ENCODE measurements at places on chromosomes 4 and X.

DNA sequence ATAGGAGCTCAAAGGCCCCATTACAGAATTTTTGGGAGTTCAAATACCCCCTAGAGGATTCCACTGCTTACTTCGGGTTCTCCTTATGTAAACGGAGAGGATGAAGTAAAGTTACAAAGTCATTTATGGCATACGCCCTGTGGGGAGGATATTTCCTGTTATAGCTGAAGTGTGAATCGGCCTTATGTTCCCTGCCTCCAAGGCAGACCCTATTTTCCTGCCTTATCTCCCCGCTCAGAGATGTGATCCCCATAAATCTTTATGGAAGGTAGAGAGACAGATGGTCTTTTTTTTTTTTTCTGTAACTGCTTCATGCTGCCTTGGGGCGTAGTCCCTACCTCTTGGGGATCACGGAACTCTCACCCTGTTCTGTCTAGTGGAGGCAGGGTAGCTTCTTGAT, 56.0 kb upstream of the DHX15 start:
- DNase-seq, result no peak

DNA sequence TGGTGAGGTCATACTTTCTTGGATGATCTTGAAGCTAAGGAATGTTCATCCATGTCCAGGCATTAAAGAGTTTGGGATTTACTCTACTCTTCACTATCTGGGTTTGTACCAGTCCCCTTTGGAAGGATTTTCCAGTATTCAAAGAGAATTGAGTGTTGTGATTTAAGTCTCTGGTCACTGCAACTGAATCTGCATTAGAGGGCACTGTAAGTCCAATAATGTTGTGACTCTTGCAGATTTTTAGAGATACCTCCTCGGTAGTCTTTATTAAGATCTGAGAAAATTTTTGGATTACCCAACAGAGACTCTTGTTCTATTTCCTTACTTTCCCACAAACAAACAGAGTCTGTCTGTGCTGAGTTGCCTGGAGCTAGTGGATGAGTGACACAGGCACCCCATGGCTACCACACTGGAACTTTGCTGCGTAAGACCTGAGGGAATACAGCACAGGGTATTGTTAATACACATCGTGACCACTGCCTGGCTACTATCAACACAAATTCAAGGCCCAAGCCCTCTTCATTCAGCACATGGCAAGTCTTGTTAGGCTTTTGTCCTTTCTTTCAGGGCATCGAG, 357.1 kb upstream of the KLHL4 start:
- no peak for DNase-seq

- DNase-seq, result no peak
These were observed 658.7 kb upstream of the EPHA5 start for GRCh38 chr4:66328803-66329574.

DNA sequence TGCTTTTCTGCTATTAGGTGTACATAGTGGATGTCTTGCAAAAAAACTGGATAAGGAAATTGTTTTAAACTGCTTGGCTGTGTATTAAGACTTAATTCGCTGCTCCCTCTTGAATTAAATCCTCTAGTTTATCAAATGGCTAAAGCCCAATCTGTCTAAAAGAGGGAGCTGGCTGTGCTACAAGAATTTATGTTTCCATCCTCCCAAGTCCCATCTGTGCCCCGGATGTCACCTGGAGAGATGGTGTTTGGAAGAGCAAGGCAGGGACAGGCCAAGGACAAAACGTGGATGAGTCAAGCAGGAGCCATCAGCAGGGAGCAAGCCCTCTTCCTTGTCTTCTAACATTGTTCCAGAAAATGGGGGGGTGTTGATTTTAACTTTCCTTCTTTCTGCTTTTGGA, 171.3 kb upstream of the LCORL start:
- no peak for DNase-seq

DNA sequence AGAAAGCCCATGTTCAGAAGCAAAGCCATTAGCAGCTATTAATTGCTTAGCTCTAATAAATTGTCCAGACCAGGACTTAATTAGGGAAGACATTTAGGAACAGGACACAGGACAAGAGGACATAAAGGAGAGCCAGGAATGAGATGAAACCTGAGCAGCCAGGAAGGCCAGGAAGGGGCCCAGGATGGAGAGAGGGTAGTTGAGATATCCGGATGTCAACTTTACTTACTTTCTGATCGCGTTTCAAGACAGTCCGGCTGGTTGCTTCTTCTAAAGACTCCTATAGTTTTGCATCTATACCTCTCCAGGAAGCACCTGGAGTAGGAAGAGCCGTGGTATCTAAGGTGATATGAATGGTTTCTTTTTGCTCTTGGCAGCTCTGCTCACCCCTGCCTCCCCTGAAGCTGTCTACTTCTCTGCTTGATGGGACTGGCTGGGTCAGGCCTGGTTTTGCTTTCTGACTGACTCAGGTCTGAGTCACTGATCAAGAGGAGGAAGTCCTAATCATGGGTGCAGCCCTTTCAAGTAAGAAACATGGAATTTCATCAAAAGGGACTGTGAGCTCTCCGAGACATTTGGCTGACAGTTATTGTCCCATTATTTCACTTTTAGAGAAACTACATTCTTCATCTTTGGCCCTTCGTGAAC, 733.3 kb downstream of the RPA4 start:
- DNase-seq, result no peak

DNA sequence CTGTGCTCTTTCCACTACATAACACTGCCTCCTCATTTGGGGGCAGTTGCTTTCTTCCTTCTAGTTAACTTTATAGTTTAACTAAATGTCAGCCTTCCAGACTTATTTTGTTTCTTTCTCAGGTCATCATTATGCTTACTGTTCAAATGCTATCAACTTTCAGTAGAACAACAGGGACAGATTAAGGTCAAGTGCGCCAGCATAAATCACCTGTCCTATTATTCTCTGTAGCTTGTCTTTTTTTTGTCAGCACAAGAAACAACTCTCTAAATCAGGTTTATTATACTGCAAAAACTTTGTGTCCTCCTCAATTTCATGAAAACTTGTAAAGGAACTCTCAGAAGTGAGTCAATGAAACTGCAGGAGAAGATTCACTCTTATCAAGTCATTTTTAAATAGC, 19.6 kb downstream of the SPANXA2 start:
- no peak for DNase-seq

DNA sequence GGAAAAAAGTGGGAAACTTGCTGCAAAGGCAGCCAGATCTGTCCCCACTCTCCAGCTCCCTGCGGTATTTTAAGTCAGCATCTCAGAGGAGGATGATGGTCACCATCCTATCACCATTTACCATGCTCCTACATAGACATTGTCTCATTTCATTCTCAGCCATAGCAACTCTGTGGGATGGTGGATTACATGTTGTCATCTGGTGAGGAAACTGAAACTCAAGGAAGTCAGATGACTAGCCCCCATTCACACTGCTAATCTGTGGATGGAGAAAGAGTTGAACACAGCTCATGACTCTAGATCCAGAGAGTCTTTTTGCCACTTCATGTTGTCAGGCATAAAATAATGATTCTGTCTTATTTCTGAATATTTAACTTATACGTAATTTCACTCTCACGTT, 323.5 kb downstream of the PTTG2 start:
- no peak for DNase-seq

GRCh38 chr4:102503831-102504786, 3.0 kb downstream of the NFKB1 start:
- DNase-seq, result no peak

DNA sequence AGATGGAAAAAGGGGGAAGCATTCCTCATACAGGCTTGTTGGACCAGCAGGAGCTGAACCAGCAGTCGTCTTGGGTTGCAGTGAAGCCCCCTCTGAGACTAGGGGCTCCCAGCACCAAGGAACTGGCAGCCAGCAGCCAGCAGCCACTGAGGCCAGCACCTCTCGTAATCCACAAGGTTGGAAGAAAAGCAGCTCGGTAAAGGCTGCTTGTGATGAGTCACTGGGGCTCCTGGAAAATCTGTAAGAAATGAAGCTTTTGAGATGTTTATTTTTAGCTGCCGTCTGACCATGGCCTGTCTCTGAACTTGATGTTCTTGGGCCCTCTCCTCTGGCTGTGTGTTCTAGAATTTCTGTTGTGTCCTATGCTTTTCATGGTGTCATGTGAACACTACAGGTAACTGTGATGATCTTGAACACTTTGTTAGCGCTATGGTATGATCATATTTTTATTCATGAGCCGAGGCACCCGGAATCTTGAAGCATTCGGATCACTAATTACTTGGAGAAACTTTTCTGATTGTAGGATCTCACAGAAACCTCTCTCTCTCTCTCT, 18.6 kb downstream of the CLCN4 start:
- peak; percentile 42 for DNase-seq

- DNase-seq, result no peak
These were observed 25.3 kb downstream of the IQCM start for GRCh38 chr4:149790172-149790907.

DNA sequence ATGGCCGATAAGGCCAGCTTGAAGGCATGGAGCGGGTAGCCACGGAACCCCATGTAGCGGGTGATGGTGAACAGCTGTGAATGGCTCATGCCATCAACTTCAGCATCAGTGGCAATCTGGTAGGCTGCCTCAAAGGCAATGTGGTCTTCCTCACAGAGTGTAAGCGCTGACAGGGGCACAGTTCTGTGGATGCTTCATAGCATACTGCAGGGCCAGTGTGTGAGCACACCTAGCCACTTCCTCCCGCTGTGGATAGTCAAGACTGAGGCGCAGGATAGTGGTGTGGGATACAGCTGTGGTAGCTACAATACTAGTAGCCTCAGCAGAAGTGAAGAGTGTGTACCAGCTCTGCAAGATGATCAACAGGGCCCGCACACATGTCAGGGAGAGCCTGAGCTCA, 40.5 kb downstream of the C4orf33 start:
- DNase-seq, result no peak

DNA sequence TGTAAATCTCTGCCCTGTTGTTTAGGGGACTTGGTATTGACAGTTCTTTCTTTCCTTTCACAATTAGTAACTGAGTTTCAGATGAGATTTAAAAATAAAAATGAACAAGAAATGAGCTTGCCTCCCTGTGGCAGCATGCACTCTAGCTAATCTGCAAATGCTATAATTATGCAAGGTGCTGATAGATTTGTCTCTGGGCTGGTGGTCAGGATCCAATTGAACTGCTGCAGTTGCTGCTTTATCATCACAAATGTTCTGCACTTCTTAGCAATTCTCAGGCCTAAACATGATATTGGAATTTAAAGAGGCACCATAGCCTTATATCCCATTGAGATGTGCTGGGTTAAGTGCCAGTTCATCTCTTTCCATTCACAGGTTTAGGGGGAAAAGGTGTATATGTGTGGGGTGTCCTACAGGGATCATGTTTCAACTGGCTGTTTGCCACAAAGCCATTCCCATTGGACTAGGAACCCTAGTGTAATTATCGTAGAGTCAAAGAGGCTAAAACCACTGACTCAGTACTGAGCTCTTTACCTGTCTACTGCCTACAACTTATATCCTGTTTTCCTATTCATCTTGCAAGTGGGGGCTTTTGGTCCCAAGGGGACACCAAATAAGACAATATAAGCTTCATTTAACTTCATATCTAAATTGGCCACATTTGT, 260.3 kb upstream of the TEX13A start:
- DNase-seq, result no peak

- DNase-seq, result no peak
These were observed 51.0 kb upstream of the MTM1 start for GRCh38 chrX:150517303-150517910.

- no peak for DNase-seq
These were observed 374.1 kb upstream of the RASGEF1B start for GRCh38 chr4:81845761-81846160.

Measured in femur (tissue), 1 donor.